Diencephalon (tissue), 1 donor: ENCODE measurements at places on chromosomes 5 and 9. TPM values are rescaled to one million over a fixed set of nuclear protein-coding genes. Genes with fewer than 3 reads are reported as not detected.

The IL9 gene
- total RNA-seq: not detected

The AQP7 gene
- total RNA-seq: not detected

The CDHR2 gene
- 0.69 TPM for total RNA-seq

The BICD2 gene
- total RNA-seq: 36.0 TPM

The TXNDC8 gene
- total RNA-seq: not detected

The PCDHB16 gene
- 5.8 TPM for total RNA-seq

The TLX3 gene
- total RNA-seq: not detected

The SERF1A gene
- total RNA-seq: 37.8 TPM

The SPINK7 gene
- not detected for total RNA-seq

The BTNL3 gene
- not detected for total RNA-seq

The PTGR1 gene
- 25.1 TPM for total RNA-seq

The WNT8A gene
- total RNA-seq: 0.23 TPM

The SGCD gene
- total RNA-seq: 12.5 TPM

The PTPN3 gene
- total RNA-seq: 23.5 TPM

The SV2C gene
- 34.4 TPM for total RNA-seq

The QRFP gene
- not detected for total RNA-seq

The OLFM1 gene
- total RNA-seq: 347 TPM

The MYMK gene
- not detected for total RNA-seq

The MCTP1 gene
- total RNA-seq: 30.7 TPM

The TRIM7 gene
- 1.6 TPM for total RNA-seq
